Omental fat pad (tissue), 4 donors: ENCODE measurements at places on chromosomes 1 and 21. TPM values are rescaled to one million over a fixed set of nuclear protein-coding genes. Genes with fewer than 3 reads are reported as not detected.

The HCN3 gene
- total RNA-seq: 1.8 TPM

The ATAD3C gene
- 3.5 TPM for total RNA-seq

The FALEC gene
- not detected for total RNA-seq

The CATSPERE gene
- 1.4 TPM for total RNA-seq

The KRTAP12-4 gene
- total RNA-seq: not detected

The NASP gene
- 67.3 TPM for total RNA-seq

The GUCA2A gene
- total RNA-seq: not detected

The F3 gene
- total RNA-seq: 213 TPM

The SDHB gene
- total RNA-seq: 84.2 TPM

The ADAM30 gene
- total RNA-seq: not detected

The CELA3A gene
- not detected for total RNA-seq

The GBP6 gene
- not detected for total RNA-seq

The ICOSLG gene
- total RNA-seq: 4.2 TPM

The SPATA46 gene
- not detected for total RNA-seq

The TESK2 gene
- 4.1 TPM for total RNA-seq

The ST7L gene
- 27.7 TPM for total RNA-seq

The ADORA1 gene
- total RNA-seq: 4.3 TPM

The SELENBP1 gene
- total RNA-seq: 190 TPM

The LAX1 gene
- total RNA-seq: 0.19 TPM

The SPAG17 gene
- total RNA-seq: 0.16 TPM

The PDE9A gene
- 7.8 TPM for total RNA-seq

The SPRR2G gene
- total RNA-seq: not detected

The SLC1A7 gene
- total RNA-seq: 0.48 TPM

The CDKN2C gene
- total RNA-seq: 48.5 TPM

The NIBAN1 gene
- total RNA-seq: 34.7 TPM

The GCSAML gene
- 2.3 TPM for total RNA-seq

The NEGR1 gene
- 50.8 TPM for total RNA-seq

The RNF207 gene
- 5.2 TPM for total RNA-seq

The AGL gene
- 19.5 TPM for total RNA-seq

The MR1 gene
- total RNA-seq: 16.2 TPM

The FAF1 gene
- total RNA-seq: 34.3 TPM

The NUDT4B gene
- total RNA-seq: 45.4 TPM

The CD5L gene
- total RNA-seq: not detected

The TAL1 gene
- total RNA-seq: 21.1 TPM

The CFHR3 gene
- total RNA-seq: not detected

The VWA1 gene
- total RNA-seq: 21.1 TPM

The URB1 gene
- total RNA-seq: 48.5 TPM

The SH2D5 gene
- 0.84 TPM for total RNA-seq

The VHLL gene
- not detected for total RNA-seq

The TSPAN2 gene
- 6.8 TPM for total RNA-seq

The MCOLN3 gene
- 5.3 TPM for total RNA-seq

The IL20 gene
- 0.82 TPM for total RNA-seq

The FCER1G gene
- 151 TPM for total RNA-seq

The FCGR3A gene
- total RNA-seq: 29.4 TPM

The TRIM63 gene
- 0.74 TPM for total RNA-seq

The IL24 gene
- total RNA-seq: 5.1 TPM

The CA6 gene
- total RNA-seq: not detected

The APCS gene
- total RNA-seq: not detected

The LCE1C gene
- not detected for total RNA-seq

The GUCA2B gene
- total RNA-seq: not detected

The CASZ1 gene
- total RNA-seq: 7.9 TPM

The OR2L3 gene
- total RNA-seq: not detected

The LRRC7 gene
- not detected for total RNA-seq

The RNU1-1 gene
- total RNA-seq: under 0.01 TPM

The MROH9 gene
- 0.24 TPM for total RNA-seq
